NCI-H1436 treated with DMSO at 0.1 percent for 48 hours (cell line): ENCODE measurements at places on chromosomes 5 and 9.

DNA sequence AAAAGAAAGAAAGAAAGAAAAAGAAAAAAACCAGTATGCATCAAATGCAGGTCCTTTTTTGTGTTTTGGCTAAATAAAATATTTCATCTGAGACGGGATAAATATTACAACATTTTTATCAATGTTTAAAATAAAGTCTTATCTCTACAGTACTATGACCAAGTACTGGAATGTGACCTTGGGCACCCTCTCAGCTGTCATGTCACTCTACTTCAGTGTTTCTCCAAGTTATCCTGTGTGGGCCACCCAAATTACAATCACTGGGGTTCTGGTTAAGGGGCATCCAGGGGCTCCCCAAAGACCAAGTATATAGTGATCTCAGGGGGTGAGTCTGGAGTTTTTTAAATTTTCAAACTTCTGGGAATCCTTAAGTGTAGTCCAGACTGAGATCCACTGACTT lies 3.5 kb upstream of the PDZD2 start:
- DNase-seq, result no peak

GRCh38 chr9:79962150-79962549 lies 390.4 kb downstream of the TLE4 start:
- DNase-seq, result no peak

- DNase-seq, result no peak
Observed at GRCh38 chr5:33310451-33310850, 130.3 kb upstream of the TARS1 start.

GRCh38 chr5:53425687-53426511 lies 54.5 kb upstream of the FST start:
- peak; percentile 5 for DNase-seq

GRCh38 chr9:122463828-122464632 lies 13.7 kb downstream of the OR1J1 start:
- peak; percentile 34 for DNase-seq

GRCh38 chr5:3943859-3944258 lies 348.2 kb downstream of the IRX1 start:
- DNase-seq, result no peak

DNA sequence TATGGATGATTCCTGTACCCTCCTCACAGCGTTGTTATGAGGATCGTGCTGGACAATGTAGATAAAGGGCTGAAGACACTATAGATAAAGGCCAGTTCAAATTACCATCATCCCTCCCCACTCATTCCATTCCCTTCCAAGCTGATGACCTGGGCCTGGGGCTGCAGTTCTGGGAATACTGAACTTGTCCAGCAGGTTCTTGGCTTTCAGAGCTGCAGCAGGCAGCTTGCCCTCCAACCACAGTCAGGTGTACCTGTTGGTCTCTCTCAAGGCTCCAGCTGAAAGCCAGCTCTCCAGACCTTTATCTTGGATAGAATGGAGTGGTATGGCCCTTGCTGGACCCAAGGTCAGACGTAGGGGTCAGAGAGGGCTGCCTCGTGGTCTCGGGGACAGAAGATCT lies 92.5 kb downstream of the PCDH1 start:
- no peak for DNase-seq

- DNase-seq, result no peak
Observed at GRCh38 chr5:149134778-149135500, 6.4 kb upstream of the ABLIM3 start.

GRCh38 chr5:93359296-93359959 lies 221.6 kb downstream of the NR2F1-AS1 start:
- DNase-seq, result no peak

- DNase-seq, result no peak
Observed at GRCh38 chr9:125694478-125694877, 12.5 kb downstream of the MAPKAP1 start.

GRCh38 chr5:142637871-142638270 lies 48.0 kb downstream of the FGF1 start:
- no peak for DNase-seq

DNA sequence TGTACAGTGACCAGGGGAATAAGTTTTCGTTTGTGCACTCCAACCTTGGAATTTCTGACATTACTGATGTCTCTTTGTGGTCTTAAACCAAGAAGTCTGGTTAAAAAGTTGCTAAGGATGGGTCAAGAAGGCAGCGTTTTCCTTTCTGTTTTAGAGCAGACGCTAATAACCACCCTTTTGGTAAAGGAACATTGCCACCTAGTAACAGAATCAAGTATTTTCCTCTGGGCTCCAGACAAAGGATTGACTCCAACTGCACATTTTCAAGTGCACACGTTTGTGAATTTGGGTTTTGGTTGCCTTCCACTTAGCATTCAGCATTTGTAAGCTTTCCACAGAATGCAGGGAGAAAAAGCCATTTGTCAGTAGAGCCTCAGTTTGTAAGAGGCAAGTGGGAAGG lies 22.2 kb upstream of the CEP78 start:
- DNase-seq, result no peak

GRCh38 chr5:41788941-41789368 lies 81.3 kb downstream of the OXCT1 start:
- DNase-seq, result no peak

GRCh38 chr9:38622288-38622674 lies 1.9 kb upstream of the ANKRD18A start:
- no peak for DNase-seq

DNA sequence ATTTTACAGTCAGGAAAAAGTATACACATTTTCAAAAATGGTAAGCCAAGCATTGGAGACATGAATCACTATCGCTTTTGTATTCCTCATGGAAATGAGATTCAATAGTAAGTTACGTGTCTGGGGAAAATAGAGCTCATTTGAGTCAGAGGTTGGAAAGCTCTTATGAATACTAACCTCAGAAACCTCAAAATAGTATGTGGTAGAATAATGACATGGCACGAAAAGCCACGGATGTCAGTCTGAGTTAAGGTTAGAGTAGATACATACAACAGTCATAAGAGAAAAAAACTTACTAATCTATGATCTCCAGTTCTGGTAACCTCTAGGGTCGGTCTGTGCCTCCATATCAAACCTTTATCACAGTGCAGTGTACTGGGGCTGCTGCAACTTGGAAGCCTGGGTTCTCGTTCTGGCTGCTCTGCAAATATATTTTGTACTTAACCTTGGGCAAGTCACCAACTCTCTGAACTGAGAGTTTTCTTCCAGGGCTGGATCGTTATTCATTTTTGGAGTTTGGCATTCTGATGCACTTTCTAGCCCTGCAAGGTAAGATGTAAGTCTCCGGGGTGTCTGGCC lies 31.8 kb downstream of the MAP1B start:
- DNase-seq, result no peak

GRCh38 chr5:181223058-181223728 lies at the start of gene TRIM41:
TRIM41 (plus strand) TSS chr5:181223281; CDS start chr5:181224000, 719 bp downstream.
- no peak for DNase-seq

GRCh38 chr5:144812763-144813162 lies 642.1 kb downstream of the KCTD16 start:
- no peak for DNase-seq

GRCh38 chr5:28301712-28302111 lies 1263.3 kb upstream of the CDH9 start:
- DNase-seq, result no peak

GRCh38 chr5:72408603-72409002 lies 88.4 kb downstream of the PTCD2 start:
- DNase-seq, result no peak

GRCh38 chr9:137369911-137370764 lies 52.8 kb downstream of the EXD3 start:
- no peak for DNase-seq

- DNase-seq, result peak; percentile 50
Observed at GRCh38 chr5:101977729-101978345, 318.2 kb downstream of the SLCO4C1 start.

GRCh38 chr5:152676196-152676595 lies 271.1 kb upstream of the NMUR2 start:
- DNase-seq, result peak; percentile 6

DNA sequence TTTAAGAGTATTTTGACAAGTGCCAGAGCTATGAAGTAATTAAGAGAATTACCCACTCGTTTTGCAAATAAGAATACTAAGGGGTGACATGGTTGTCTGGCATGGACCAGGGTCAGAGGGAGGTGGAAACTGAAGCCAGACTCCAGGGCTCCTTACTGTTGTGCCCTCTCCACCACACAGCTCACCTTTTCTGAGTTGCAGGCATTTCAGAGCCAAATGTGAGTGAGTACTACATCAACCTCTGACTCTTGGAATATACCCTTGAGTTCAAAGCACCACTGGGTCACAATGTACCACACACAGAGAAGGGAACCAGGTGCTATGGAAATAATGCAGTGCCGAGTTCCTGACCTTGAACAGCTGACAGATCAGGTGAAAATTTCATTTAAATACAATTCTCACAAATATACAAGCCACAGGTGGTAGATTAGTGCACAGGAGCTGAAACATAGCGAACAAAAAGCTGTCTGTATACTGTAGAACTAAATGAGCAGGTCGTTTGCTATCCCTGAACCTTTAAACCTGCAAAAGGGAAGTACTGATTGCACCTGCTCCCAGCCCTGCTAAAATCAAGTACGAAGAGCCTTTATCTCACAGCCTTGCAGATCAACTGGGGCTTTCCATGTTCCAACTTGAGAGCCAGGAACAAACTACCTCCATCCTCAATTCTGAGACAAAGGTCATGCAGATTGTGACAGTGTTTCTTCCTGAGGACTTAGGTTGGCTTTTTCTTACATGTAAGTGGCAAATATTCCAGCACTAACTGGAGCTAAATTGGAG lies 57.0 kb downstream of the GOLM1 start:
- DNase-seq, result no peak

- no peak for DNase-seq
Observed at GRCh38 chr5:54822324-54822687, 163.1 kb downstream of the ESM1 start.

DNA sequence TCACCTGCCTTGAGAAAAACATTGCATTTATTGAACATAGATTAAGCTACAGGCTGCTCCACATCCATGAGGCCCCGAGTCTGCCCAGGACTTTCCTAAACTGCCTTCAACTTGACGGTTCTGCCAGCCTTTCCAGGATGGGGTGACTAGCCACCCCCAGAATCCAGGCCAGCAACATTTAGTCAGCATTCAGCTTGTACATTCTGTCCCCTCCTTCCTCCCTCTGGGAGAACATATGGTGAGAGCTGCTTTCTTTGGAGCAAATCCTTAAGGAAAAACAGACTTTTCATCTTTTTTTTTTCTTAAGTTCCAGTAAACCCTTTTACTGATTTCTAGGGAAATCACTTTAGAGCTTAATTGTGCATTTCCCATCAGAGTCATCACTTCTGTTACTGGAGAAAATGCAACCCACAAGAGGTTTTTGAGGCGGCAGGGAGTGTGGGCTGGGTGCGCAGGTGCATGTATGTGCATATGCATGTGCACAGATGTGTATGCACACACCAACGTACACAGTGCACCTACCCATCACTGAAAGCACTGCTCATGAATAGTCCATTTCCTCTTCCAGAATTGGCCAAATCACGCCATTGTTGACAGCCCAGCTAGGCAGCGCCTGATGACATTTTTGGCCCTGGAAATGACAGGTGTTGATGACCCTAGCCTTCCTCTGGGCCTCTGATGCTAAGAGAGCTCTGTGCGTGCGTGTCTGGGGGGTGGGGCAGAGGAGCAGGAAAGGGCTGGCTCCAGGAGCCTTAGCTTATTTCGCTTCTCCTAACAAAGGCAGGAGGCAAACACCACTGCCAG lies 145.6 kb downstream of the HSD17B3 start:
- no peak for DNase-seq

DNA sequence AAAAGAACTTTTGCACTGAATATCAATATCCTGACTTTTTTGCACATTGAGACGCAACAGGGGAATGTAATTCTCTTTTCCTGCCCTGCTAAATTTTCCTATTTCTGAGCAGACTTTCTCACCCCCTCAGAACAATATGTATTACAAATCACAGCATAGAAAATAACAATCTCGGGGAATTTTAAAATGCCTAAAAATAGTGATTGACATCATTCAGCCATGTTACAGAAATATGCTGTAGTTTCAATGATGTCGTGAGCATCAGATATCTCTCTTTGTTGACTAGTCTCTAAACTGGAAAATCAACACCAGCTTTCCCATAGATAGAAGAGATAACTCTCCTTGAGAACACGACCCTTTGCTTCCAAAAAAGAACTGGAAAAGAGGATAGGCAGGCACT lies 166.7 kb downstream of the ZDHHC21 start:
- DNase-seq, result no peak

DNA sequence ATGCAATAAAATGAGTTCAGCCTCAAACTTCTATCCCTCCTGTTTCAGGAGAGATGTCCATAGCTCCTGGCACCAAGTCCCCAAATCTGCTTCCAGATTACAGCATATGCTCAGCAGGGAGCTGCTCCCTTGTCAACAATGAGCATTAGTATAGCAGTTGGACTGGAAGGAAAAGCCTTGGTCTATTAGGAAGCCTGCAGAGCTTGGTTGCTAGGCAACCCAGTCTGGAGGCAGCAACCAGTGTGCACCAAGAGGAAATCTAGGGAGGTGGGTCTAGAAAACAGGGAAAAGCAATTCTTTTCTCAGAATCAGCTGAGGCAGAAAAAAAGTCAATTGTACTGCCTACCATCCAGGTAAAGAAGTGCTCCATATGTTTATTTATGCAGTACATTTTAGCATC lies 229.5 kb upstream of the NMUR2 start:
- peak; percentile 7 for DNase-seq

GRCh38 chr5:110590187-110590586 lies 136.3 kb downstream of the TMEM232 start:
- no peak for DNase-seq

DNA sequence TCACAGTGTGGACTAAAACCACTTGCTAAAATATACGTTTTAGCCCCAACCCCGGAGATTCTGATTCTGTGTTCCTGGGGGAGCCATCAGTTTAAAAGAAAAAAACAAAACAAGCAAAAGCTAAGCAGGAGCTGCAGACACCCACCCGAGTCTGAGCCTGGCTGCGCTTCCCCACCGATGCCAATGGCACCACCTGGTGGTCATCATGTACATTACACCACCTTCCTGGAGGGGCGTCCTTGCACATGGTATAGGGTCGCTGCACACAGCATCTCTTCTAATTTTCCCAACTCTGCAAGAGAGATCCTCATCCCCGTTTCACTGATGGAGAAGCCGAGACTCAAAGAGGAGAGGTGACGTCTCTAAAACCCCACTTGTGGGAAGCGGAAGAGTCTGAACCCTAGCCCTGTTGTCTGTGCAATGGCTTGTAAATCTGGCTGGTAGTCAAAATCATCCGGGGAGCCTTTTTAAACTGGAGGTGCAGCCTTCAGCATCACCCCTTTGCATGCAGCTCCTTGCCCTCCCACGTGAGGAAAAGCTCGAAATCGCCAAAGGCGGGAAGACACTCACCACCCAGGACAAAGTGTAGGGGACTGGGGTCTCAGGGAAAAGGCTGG lies 23.1 kb upstream of the CNOT6 start:
- no peak for DNase-seq

- no peak for DNase-seq
Observed at GRCh38 chr9:105281272-105281671, 36.8 kb downstream of the SLC44A1 start.
